Stimulated activated CD8-positive, alpha-beta memory T cell treated with anti-CD3 and anti-CD28 coated beads, Interleukin-15, amount 100 ng/mL, for 24 hours (primary cell): ENCODE measurements at places on chromosomes 7 and 10.

DNA sequence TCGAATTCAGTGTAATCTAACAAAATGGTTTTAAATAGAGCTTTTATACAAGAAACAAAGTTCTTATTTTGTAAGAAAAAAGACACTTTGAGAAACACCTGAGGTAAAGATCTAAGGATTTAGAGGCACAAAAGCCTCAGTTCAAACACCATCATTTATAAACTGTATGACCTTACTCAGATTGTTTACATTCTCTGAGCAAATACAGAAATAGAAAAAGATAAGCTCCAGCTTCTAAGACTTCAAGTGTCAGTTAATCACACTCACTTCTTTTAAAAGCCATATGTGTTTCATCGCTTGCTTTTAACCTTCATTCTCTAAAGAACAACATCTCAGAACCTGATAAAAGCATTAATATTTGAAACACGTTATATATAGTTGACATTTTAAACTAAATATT is 27.9 kb downstream of the CADPS2 start:
- no peak for DNase-seq

GRCh38 chr7:14995774-14996173 is 93.2 kb upstream of the DGKB start:
- no peak for DNase-seq

DNA sequence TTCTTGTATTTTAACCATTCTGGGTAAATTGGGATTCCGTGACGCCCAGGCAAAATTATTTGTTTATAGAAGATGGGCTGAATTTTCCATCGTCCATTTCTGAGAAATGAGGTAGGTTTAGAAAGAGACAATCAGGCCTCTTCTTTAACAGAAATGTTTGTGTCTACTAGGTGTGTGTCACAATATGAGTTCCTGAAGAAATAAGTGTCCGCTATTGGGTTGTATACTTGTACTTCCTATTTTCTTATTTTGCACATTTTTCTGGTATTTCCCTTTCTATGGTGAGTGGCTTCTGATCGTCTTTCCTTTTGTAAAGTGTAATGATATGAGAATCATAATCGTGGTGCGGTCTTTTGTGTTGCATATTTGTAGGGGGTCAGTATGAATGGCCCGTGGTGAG is 83.9 kb downstream of the TCF7L2 start:
- no peak for DNase-seq

DNA sequence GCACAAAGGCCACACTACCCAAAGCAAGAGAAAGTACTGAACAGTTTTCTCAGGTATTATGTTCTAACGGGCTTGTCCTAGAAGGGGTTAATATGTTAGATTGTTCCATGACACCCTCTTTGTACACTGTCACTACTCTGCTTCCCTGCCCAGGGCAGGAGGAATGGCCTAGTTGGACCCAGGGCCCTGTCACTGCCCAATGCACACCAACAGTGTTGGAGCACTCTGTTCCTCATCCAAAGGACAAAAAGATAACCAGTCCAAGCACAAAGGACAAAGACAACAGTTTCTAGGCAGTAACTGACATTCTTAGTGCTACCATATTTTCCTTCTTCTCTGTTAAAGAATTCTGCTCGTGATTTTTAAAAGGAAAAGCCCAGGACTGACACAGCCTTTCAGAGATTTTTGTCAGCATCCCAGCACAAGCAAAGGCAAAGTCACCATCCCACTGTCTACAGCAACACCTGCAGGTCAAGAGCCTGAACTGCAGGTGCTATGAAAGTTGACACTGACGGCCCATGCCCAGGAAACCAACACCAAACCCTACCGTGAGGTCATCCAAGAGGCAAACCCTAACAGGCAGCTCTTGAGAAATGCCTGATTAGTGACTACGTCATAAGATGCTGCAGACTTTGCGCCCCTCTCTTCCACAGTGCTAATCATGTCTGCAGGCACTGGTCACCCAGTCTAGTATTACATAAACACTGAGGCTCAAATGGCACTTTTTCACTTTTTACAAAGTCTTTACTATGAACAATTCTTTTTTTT is 13.2 kb downstream of the NUDCD3 start:
- peak; percentile 12 for DNase-seq

GRCh38 chr7:81296726-81297125 is 377.9 kb upstream of the SEMA3C start:
- no peak for DNase-seq

DNA sequence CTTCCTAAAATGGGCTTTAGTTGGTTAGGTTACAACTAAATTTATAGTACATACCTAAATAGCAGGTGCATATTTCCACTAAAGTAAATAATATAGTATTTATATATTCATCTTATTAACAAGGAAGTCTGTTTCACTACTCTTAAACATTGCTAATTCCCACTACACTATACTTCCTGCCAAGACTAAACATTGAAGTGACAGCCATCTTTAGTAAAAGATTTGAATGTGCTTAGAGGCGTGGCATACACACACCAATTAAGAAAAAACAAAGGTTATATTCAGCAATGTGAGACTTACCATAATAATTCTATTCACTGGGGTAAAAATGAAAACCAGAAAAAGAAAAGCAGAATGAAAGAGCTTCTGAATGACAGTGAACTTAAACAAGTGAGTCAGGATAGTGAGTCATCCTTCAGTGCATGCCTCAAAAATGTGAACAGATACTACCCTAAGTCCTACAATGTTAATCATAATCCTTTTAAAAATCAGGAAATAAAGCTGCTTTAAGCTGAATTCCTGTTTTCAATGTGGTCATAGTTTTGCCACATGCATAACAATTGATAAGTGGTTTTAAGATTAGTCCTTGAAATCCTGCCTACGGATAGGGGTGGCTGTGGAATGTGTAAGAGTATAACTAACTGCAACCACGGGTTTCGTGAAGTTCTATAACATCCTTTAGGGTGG is 59.4 kb downstream of the USP6NL start:
- no peak for DNase-seq

DNA sequence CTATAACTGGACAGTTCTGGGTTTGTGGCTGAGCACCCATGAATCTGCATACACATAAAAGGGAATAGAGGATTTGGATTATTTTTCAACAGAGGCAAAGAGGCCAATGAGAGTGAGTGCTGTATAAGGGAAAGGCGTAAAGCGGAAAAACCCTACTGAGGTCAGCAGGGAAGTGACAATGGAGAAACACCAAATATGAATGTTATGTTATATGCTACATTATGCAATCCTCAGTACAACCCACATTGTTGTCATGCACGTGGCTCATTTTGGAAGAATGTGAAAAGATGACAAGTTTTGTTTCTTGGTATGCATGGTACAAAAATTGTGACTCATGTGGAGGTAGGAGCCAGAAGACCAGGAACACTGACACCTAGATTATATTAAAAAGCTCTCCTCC is 113.6 kb upstream of the AMPH start:
- no peak for DNase-seq

DNA sequence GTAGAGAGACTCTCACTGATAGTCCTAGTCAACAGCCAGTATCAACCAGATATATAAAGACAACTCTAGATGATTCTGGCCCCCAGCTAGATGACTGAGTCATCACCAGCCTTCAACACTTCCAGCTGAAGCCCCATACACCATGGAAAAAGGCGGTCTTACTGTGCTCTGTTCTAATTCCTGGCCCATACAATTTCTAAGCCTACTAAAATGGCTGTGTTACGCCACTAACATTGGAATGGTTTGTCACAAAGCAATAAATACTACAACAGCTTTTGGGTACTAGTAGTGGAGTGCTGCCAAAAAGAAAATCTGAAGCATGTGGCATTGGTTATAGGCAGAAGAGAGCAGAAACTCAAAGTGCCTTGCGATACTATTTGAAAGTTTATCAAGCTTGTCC is 13.0 kb upstream of the TES start:
- no peak for DNase-seq

GRCh38 chr7:158374586-158374985 is 213.0 kb downstream of the PTPRN2 start:
- DNase-seq, result no peak

DNA sequence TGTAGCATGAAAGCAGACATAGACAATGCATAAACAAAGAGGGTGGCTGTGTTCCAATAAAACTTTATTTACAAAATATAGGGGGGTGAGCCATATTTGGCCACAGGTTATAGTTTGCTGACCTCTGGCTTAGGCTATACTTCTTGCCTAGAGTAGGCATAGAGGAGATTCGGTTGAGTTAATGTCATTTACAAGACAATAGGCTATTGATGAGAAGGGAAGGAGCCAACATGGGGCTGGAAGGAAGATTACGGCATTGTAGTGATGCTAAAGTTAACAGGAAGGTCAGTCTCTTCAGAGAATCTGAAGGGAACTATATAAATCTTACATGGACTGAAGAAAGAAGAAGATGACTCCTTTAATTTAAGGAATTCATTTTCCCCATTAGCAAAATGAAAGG is 463.5 kb downstream of the HTR7 start:
- DNase-seq, result no peak

GRCh38 chr7:15920953-15921352 is 234.5 kb upstream of the MEOX2 start:
- no peak for DNase-seq

- no peak for DNase-seq
These were observed 61.1 kb upstream of the NPSR1 start for GRCh38 chr7:34596887-34597286.

DNA sequence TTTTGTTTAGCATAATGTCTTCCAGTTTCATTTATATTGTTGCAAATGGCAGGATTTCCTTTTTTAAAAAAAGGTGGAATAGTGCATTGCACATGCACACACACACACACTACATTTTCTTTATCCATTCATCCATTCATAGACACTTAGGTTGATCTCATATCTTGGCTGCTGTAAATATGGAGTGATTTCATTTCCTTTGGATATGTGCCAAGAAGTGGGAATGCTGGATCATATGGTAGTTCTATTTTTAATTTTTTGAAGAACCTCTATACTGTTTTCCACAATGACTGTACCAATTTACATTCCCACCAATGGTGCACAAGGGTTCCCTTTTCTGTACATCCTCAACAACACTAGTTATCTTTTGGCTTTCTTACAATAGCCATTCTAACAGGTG is 68.9 kb downstream of the EBLN1 start:
- no peak for DNase-seq

- no peak for DNase-seq
These were observed 16.4 kb upstream of the ADD3 start for GRCh38 chr10:109991266-109991855.

DNA sequence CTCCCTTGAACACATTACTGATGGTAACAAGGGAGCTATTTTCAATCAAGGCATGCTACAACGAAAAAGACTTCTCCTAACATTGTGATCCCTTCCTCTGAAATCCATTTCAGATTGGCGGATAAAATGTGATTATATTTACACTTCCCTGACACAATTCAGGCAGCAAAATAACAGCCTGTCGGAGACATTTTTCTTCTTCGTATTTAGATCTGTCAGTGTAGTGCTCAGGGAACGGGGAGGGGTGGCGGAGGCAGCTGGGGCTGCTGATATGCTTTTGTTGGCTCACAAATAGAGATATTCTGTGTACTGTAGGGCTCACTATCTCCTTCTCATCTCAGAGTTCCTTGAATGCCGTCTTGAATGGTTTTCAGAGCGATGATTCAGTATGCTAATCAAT is 1261.7 kb upstream of the AUTS2 start:
- no peak for DNase-seq

- no peak for DNase-seq
These were observed 550.6 kb downstream of the GLRX3 start for GRCh38 chr10:130686689-130687300.

GRCh38 chr7:148793590-148793989 is 90.5 kb downstream of the EZH2 start:
- no peak for DNase-seq

DNA sequence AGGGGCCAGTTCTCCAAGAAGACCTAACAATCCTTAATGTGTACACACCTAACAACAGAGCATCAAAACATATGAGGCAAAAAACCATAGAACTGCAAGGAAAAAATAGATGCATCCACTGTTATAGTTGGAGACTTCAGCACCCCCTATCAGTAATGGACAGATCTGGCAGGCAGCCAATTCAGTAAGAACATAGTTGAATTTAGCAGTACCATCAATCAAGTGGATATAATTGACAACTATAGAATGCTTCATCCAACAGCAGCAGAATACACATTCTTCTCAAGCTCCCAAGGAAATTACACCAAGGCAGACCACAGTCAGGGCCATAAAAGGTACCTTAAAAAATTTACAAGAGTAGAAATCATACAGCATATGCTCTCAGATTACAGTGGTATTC is 42.2 kb downstream of the POLL start:
- DNase-seq, result no peak

- DNase-seq, result no peak
These were observed 35.2 kb downstream of the LSMEM1 start for GRCh38 chr7:112515989-112516388.

GRCh38 chr10:132548106-132548823 is 10.7 kb downstream of the INPP5A start:
- DNase-seq, result no peak

DNA sequence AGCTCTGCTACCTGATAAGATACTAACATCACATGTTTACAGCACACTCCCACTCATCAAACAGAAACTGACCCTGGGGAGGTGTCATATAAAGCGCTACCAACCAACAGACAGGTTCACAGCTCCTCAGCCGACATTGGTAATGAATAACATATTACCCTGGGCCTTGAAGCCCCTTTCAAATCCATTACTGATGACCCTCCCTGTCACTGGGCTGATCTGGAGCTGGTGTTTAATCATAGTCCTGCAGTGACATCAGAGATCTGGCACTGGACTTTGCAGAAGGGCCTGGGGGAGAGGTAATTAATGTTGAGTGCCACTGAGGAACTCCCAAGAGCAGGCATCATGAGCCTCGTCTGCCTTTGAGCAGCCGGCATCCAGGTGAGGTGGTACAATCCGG is 306.5 kb upstream of the NFE2L3 start:
- no peak for DNase-seq

GRCh38 chr10:29144126-29144525 is 144.7 kb upstream of the LYZL1 start:
- DNase-seq, result no peak

- no peak for DNase-seq
These were observed 162.2 kb downstream of the AOAH start for GRCh38 chr7:36562121-36562520.

DNA sequence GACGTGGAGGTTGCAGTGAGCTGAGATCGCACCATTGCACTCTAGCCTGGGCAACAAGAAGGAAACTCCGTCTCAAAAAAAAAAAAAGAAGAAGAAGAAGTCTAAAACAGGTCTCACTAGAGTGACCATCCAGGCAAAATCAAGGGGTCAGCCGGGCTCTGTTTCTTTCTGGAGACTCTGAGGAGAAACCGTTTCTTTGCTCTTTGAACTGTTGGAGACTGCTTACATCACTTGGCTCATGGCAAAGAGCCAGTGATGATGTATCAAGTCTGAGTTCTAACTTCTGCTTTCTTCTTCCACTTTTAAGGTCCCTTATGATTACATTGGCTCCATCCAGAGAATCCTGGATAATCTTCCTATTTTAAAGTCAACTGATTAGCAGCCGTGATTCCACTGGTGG is 306.8 kb downstream of the WDR11 start:
- no peak for DNase-seq

- DNase-seq, result no peak
These were observed 3.8 kb downstream of the VPS41 start for GRCh38 chr7:38905056-38905759.

DNA sequence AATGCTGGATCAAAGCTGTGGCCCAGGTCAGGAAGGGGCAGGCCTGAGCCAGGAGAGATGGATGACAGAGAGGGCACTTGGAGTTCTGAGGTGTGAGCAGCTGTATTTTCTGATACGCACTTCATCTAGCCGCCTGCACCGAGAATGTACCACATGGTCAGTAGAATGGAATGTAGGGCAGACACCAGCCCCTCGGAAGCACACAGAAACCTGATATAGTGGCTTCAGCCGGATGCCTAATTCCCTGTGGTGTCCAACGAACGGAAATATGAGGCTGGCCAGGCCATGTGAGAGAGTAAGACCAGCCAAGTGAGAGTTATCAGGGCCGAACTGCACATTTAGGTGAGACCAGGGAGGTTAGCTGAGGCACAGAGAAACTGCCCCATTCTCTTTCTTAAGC is 46.7 kb upstream of the PLCE1 start:
- DNase-seq, result no peak
